ENCODE measurements at places on chromosomes 13 and 19.

- DNase-seq = no peak
These were observed 36.5 kb downstream of the OPA3 start for GRCh38 chr19:45547965-45548609.

DNA sequence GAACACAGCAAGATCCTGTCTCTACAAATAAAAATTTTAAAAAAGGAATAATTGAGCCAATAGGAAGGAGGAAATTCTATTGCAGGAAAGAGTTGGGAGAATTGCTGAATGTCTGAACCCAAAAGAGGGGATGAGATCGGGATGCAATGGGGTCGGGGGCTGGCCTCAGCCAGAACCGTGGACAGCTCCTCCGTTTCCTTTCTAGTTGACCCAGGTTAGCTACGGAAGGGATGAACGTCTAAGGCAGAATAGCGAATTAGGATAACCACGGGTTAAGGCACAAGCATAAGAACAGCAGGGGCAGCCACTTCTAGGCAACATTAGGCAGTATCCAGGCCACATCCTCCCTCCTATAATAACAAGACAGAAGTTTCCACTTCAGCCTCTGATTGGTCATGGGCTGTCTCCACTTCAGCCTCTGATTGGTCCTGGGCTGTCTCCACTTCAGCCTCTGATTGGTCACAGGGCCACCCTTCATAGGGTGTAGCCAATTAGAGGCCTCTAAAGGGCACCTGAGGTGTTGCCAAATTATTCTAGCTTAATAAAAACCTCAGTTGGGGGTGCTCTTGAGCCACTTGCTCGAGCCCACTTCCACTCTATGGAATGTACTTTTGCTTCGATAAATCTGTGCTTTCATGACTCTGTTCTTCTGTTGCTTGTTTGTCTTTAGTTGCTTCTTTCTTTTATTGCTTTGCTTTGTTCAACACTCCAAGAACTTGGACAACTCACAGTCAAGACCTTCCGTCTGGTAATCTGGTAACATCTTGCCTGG, 24.9 kb upstream of the TPM4 start:
- DNase-seq = no peak

DNA sequence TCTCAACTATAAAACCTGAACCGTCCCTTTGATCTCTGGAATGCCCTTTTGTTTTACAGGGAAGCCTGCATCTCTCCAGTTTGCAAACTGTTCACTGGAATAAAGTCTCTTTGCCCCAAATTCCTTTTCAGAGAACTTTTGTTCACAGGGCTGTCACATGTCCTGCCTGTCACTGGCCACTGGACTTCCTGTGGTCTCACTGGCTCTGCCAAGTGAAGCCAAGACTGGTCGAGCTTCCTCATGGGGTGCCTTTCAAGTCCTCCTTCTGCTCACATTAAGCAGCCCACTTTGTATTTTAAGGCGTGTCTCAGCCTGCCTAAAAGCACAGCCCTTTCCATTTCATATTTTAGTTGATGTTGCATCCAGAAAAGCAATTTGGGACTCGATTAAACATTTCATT, 215.7 kb downstream of the KATNAL1 start:
- DNase-seq = no peak

GRCh38 chr13:104872153-104872552, 1663.3 kb downstream of the EFNB2 start:
- no peak for DNase-seq

GRCh38 chr13:37381502-37381901, 217.1 kb downstream of the POSTN start:
- DNase-seq = no peak

Data from GDM1 (cell line).